A375 (cell line): ENCODE measurements at places on chromosomes 3 and 15. TPM values are rescaled to one million over a fixed set of nuclear protein-coding genes. Genes with fewer than 3 reads are reported as not detected.

The NME9 gene
- total RNA-seq = 0.19 TPM in 1 of 2 replicates, not detected in the other

The TRAT1 gene
- total RNA-seq = not detected in 2 replicates

The CIP2A gene
- total RNA-seq = 24.5 and 30.4 TPM in 2 replicates

The ARL6IP5 gene
- 35.1 and 37.7 TPM in 2 replicates for total RNA-seq

The PRICKLE2 gene
- 0.32 and 1.2 TPM in 2 replicates for total RNA-seq

The FHIT gene
- total RNA-seq = 0.11 and 0.23 TPM in 2 replicates

The ARPP21 gene
- total RNA-seq = 1.6 and 1.9 TPM in 2 replicates

The SPINK8 gene
- total RNA-seq = not detected in 2 replicates

The PCOLCE2 gene
- 9.6 and 10.8 TPM in 2 replicates for total RNA-seq

The FILIP1L gene
- not detected in 2 replicates for total RNA-seq

The ZNF35 gene
- total RNA-seq = 9.9 and 15.7 TPM in 2 replicates

The C3orf62 gene
- 4.1 and 4.2 TPM in 2 replicates for total RNA-seq

The MINAR1 gene
- total RNA-seq = 1.0 and 1.1 TPM in 2 replicates

The NGLY1 gene
- 32.4 and 36.8 TPM in 2 replicates for total RNA-seq

The GOLGA8N gene
- total RNA-seq = 0.04 and 0.16 TPM in 2 replicates

The ITIH1 gene
- not detected in 2 replicates for total RNA-seq

The OR5K2 gene
- not detected in 2 replicates for total RNA-seq

The GXYLT2 gene
- total RNA-seq = 14.3 and 21.3 TPM in 2 replicates

The SLC24A5 gene
- not detected in 2 replicates for total RNA-seq

The GOLGA8O gene
- total RNA-seq = 0.32 and 0.38 TPM in 2 replicates

The TBC1D23 gene
- total RNA-seq = 16.5 and 23.6 TPM in 2 replicates

The GPR15 gene
- not detected in 2 replicates for total RNA-seq

The CADPS gene
- 0.03 TPM in 1 of 2 replicates, not detected in the other for total RNA-seq

The CASR gene
- total RNA-seq = not detected in 2 replicates

The ZBED2 gene
- not detected in 2 replicates for total RNA-seq

The NEK10 gene
- 1.1 and 1.9 TPM in 2 replicates for total RNA-seq

The ACTRT3 gene
- total RNA-seq = 0.72 and 2.0 TPM in 2 replicates

The TUSC7 gene
- not detected in 2 replicates for total RNA-seq

The GABRB3 gene
- total RNA-seq = 7.0 and 7.9 TPM in 2 replicates
